ENCODE measurements at places on chromosomes 1 and 21. TPM values are rescaled to one million over a fixed set of nuclear protein-coding genes. Genes with fewer than 3 reads are reported as not detected.

Gene GCSAML
- polyA plus RNA-seq = 0.67 TPM

Gene TRIM17
- polyA plus RNA-seq = 0.43 TPM

Gene LRRC40
- polyA plus RNA-seq = 3.0 TPM

Gene DYRK3
- polyA plus RNA-seq = 12.3 TPM

Gene LY9
- polyA plus RNA-seq = 0.44 TPM

Gene LIPI
- polyA plus RNA-seq = not detected

Gene TMEM269
- 0.05 TPM for polyA plus RNA-seq

Gene SLC5A3
- 3.3 TPM for polyA plus RNA-seq

Gene TMPRSS15
- polyA plus RNA-seq = 0.09 TPM

Gene BSND
- polyA plus RNA-seq = not detected

Gene PPP1R15B
- 14.3 TPM for polyA plus RNA-seq

Gene TNFRSF1B
- polyA plus RNA-seq = 21.4 TPM

Gene TSACC
- 0.39 TPM for polyA plus RNA-seq

Gene CDA
- 9.8 TPM for polyA plus RNA-seq

Gene MYBPH
- not detected for polyA plus RNA-seq

Gene TMEM82
- polyA plus RNA-seq = 0.04 TPM

Gene RAB3B
- 0.56 TPM for polyA plus RNA-seq

Gene SGIP1
- 2.1 TPM for polyA plus RNA-seq

Gene KRTAP10-4
- polyA plus RNA-seq = not detected

Gene PFKFB2
- 3.3 TPM for polyA plus RNA-seq

Gene ID3
- polyA plus RNA-seq = 58.7 TPM

Gene PEX11B
- polyA plus RNA-seq = 15.1 TPM

Gene C2CD4D
- polyA plus RNA-seq = 0.72 TPM

Gene SPATA45
- not detected for polyA plus RNA-seq

Measured in adipose tissue (tissue), 3 donors.